ENCODE measurements at places on chromosomes 3 and 15.
A peak's percentile ranks its signal among the peaks of the same experiment; 100 is the strongest.

- H3K36me3 ChIP-seq, result no peaks in the 10 kb centered on the region
- DNase-seq, result peak; percentile 26
- H3K27ac ChIP-seq, result no peak overlapping the region
- H3K27me3 ChIP-seq, result no peaks in the 10 kb centered on the region
These were observed 18.7 kb upstream of the GK5 start for GRCh38 chr3:142244056-142244455.

GRCh38 chr3:136135039-136135802 is 60.9 kb downstream of the MSL2 start:
- no peaks in the 10 kb centered on the region for H3K36me3 ChIP-seq
- H3K4me1 ChIP-seq, result peaks cover 19% of the 10 kb centered on the region
- H3K27me3 ChIP-seq, result no peaks in the 10 kb centered on the region
- peak; percentile 67 for DNase-seq
- no peak overlapping the region for H3K4me3 ChIP-seq
- peak overlapping the region; percentile 17 for H3K27ac ChIP-seq

GRCh38 chr3:170350515-170351413 is 6.8 kb upstream of the SKIL start:
- H3K27ac ChIP-seq, result no peak overlapping the region
- peaks cover 13% of the 10 kb centered on the region for H3K4me1 ChIP-seq
- no peak for DNase-seq

- peaks cover under 1% of the 10 kb centered on the region for H3K4me1 ChIP-seq
- no peak overlapping the region for H3K4me3 ChIP-seq
- DNase-seq, result no peak
These were observed 155.5 kb upstream of the TNIK start for GRCh38 chr3:171615686-171616085.

- H3K36me3 ChIP-seq, result peaks cover 71% of the 10 kb centered on the region
- peak overlapping the region; percentile 10 for H3K27ac ChIP-seq
- no peak overlapping the region for H3K4me3 ChIP-seq
- no peak for DNase-seq
- peaks cover 13% of the 10 kb centered on the region for H3K4me1 ChIP-seq
These were observed 61.0 kb downstream of the TOP2B start for GRCh38 chr3:25603703-25604102.

DNA sequence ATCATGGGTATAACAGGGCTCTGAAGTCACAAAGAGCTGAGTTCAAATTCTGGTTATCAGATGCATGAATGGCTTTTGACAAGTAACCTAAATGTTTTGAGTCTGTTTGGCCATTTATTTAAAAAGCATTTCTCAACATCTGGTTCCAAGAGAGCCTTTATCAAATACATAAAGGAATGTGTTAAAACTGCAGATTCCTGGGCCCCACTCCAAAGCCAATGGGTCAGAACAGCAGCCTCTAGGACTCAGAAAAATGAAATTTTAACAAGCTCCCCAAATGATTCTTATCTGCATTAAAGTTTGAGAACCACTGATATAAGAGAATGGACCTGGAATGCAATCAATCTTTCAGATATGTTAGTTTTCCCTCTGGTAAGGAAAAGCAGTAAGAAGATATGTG is 3.4 kb downstream of the B4GALT4 start:
- H3K36me3 ChIP-seq, result peaks cover 17% of the 10 kb centered on the region
- no peaks in the 10 kb centered on the region for H3K4me1 ChIP-seq
- no peak overlapping the region for H3K4me3 ChIP-seq

- H3K4me3 ChIP-seq, result no peak overlapping the region
- H3K4me1 ChIP-seq, result no peaks in the 10 kb centered on the region
- no peak overlapping the region for H3K27ac ChIP-seq
- peak; percentile 32 for DNase-seq
These were observed 163.4 kb downstream of the KLF13 start for GRCh38 chr15:31489801-31490646.

DNA sequence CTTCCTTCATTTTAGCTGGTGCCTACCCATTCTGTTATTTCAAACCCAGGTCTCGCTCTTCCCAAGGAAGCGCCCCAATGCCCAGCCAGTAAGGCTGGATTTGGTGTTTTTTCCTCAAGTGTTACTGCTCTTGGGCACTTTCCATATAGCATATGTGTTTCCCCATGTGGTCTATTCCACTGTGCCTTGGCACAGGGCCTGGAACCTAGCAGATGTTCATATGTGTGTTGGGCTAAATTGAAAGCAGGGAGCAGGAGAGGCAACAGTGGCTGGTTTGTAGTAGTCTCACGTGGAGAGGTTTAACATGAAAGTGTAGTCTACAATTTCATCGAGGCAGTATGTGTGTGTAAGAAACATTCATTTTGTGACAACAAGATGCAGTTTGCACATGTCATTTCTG is 48.2 kb upstream of the TEX264 start:
- H3K27ac ChIP-seq, result no peak overlapping the region
- H3K4me1 ChIP-seq, result 0 out of 2 replicates have a peak, but pooled peaks cover 3% of the 10 kb centered on the region
- no peaks in the 10 kb centered on the region for H3K27me3 ChIP-seq
- H3K36me3 ChIP-seq, result peaks cover 4% of the 10 kb centered on the region
- DNase-seq, result no peak
- H3K4me3 ChIP-seq, result no peak overlapping the region

GRCh38 chr15:69719527-69720240 is 267.1 kb downstream of the RPLP1 start:
- no peak overlapping the region for H3K27ac ChIP-seq
- DNase-seq, result no peak
- H3K27me3 ChIP-seq, result 0 out of 2 replicates have a peak, but pooled peaks cover 7% of the 10 kb centered on the region
- peaks cover 7% of the 10 kb centered on the region for H3K4me1 ChIP-seq
- no peaks in the 10 kb centered on the region for H3K36me3 ChIP-seq

DNA sequence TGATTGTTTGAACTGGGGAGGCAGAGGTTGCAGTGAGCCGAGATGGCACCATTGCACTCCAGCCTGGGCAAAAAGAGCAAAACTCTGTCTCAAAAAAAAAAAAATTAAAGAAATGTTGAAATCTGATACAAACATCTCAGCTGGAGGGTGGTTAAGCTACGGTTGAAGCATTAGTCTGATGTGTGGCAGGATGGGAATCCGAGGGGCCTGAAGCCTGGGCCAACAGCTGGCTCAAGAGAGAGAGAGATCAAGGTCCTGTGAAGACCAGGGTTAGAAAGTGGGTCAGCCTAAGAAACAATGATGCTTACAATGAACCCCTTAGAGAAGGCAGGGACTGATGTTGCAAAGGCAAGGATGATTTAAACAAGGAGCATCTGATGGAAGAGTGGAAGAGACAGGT is 69.8 kb downstream of the CD200R1L start:
- no peaks in the 10 kb centered on the region for H3K36me3 ChIP-seq
- no peak overlapping the region for H3K4me3 ChIP-seq
- peaks cover 15% of the 10 kb centered on the region for H3K4me1 ChIP-seq
- H3K27me3 ChIP-seq, result no peaks in the 10 kb centered on the region

DNA sequence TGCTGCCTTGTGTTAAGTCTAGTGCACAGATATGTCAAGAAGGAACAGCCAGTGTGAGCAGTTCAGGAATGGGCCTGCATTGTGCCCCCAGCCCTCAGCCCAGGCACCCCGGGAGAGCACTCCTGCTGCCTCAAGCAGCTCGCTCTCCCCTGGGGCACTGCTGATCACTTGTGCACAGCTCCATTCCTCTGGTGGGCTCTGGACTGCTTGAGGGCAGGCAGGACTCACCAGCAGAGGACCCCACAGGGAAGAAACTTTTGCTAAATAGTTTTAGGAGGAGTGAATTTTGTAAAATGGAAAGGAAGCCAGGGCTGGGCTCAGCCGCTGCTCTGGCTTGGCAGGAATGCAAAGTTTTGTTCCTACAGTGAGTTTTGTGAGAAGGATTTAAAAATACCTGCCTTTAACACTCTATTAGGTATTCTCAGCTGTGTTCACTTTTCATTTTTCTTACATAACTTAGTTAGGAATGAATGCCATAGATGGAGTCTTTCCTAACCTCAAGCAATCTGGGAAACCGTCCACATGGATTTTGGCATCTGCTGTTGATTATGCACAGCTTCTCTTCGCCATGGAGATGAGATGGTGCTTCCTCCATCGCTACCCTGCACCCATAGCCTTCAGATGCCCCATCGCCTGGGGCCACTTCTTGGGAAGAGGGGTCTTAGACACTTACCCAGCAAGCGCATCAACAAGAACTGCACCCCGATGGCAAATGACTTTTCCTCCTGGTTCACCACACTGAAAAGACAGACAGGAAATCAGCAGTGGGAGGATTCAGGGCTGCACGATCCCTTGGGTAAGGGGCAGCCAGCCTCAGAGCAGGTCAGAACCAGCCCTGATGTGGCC is 42.3 kb upstream of the RAB6B start:
- no peaks in the 10 kb centered on the region for H3K36me3 ChIP-seq
- no peak overlapping the region for H3K27ac ChIP-seq
- peaks cover 8% of the 10 kb centered on the region for H3K4me1 ChIP-seq
- H3K4me3 ChIP-seq, result no peak overlapping the region
- H3K27me3 ChIP-seq, result no peaks in the 10 kb centered on the region

GRCh38 chr15:58064980-58065444 is 499 bp downstream of the ALDH1A2 start:
- no peaks in the 10 kb centered on the region for H3K27me3 ChIP-seq
- DNase-seq, result no peak
- no peak overlapping the region for H3K27ac ChIP-seq
- H3K4me1 ChIP-seq, result no peaks in the 10 kb centered on the region
- H3K4me3 ChIP-seq, result no peak overlapping the region

- H3K27ac ChIP-seq, result no peak overlapping the region
- peaks cover 41% of the 10 kb centered on the region for H3K4me1 ChIP-seq
- H3K36me3 ChIP-seq, result no peaks in the 10 kb centered on the region
- H3K27me3 ChIP-seq, result no peaks in the 10 kb centered on the region
- no peak overlapping the region for H3K4me3 ChIP-seq
- DNase-seq, result no peak
These were observed 225.9 kb downstream of the GREM1 start for GRCh38 chr15:32943711-32944110.

GRCh38 chr3:52231502-52232278 is 6.2 kb upstream of the TLR9 start:
- H3K4me3 ChIP-seq, result no peak overlapping the region
- DNase-seq, result peak; percentile 81
- no peaks in the 10 kb centered on the region for H3K4me1 ChIP-seq
- no peaks in the 10 kb centered on the region for H3K27me3 ChIP-seq
- H3K36me3 ChIP-seq, result no peaks in the 10 kb centered on the region
- H3K27ac ChIP-seq, result no peak overlapping the region

DNA sequence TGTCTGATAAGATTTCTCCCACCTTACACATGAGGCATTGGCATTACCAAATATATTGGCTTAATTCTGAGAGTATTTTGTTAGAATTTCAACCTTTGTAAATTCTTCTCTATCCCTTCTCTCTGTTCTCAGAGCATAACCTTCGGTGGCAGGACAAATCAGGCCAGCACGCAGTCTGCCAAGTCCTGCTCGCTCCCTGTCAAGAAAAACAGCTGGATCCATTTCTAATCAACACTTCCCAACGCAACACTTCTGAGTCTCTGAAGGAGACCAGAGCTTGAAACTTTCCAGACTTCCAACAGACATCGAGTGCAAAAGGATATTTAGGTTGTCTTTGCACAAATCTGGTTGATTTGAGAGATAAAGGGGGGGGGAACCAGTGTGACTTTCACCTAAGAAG is 125.7 kb downstream of the SV2B start:
- no peak for DNase-seq
- no peaks in the 10 kb centered on the region for H3K4me1 ChIP-seq
- H3K4me3 ChIP-seq, result no peak overlapping the region
- H3K27me3 ChIP-seq, result peaks cover 3% of the 10 kb centered on the region

GRCh38 chr3:72800869-72801268 is 47.4 kb downstream of the SHQ1 start:
- H3K4me1 ChIP-seq, result no peaks in the 10 kb centered on the region
- no peaks in the 10 kb centered on the region for H3K27me3 ChIP-seq
- no peaks in the 10 kb centered on the region for H3K36me3 ChIP-seq
- no peak overlapping the region for H3K27ac ChIP-seq
- no peak overlapping the region for H3K4me3 ChIP-seq

DNA sequence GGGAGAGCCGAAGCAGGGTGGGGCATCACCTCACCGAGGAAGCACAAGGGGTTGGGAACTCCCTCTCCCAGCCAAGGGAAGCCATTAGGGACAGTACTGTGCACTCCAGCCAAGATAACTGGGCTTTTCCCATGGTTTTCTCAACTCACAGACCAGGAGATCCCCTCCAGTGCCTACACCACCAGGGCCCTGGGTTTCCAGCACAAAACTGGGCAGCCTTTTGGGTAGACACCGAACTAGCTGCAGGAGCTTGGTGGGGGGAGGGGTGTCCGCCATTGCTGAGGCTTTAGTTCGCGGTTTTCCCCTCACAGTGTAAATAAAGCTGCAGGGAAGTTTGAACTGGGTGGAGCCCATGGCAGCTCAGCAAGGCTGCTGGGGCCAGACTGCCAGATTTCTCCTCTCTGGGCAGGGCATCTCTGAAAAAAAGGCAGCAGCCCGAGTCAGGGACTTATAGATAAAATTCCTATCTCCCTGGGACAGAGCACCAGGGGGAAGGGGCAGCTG is 129.6 kb upstream of the LMCD1 start:
- H3K4me1 ChIP-seq, result peaks cover 16% of the 10 kb centered on the region
- H3K4me3 ChIP-seq, result no peak overlapping the region
- H3K27ac ChIP-seq, result peak overlapping the region; percentile 65
- no peaks in the 10 kb centered on the region for H3K27me3 ChIP-seq
- peak; percentile 13 for DNase-seq

DNA sequence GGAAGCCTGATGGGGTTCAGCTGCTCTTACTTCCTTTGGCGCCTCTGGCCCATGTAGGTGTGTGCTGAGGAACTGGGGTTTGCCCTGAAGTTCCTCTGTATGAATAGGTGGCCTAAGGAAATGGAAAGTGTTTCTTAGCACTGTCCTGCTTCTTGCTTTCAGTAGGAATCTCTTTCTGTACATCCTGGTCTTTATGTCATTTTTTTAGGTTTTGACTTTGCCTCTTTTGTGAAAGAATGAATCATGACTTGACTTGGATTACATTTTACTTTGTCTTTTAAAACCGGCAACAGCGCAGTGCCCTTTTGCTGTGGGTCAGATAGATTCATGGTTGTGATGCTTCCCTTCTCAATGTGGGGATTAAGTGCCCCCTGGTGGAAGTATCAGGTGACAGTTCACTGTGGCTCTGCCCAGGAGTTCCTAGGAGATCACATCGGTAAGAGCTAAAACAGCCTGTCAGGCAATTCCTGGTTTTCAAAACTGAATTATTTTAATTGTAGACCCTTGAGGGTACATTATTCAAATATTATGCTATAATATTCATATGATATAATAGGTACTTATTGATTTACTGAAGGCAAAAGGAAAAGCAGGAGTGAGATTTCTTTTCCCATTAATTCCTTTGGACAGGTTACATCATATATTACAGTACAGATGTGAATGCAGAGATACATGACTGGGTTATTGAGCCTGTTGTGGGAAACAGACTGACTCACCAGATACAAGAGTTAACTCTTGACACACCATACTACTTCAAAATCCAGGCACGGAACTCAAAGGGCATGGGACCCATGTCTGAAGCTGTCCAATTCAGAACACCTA is 95.4 kb downstream of the HCN4 start:
- no peaks in the 10 kb centered on the region for H3K27me3 ChIP-seq
- no peaks in the 10 kb centered on the region for H3K36me3 ChIP-seq
- no peak overlapping the region for H3K27ac ChIP-seq
- H3K4me1 ChIP-seq, result no peaks in the 10 kb centered on the region
- DNase-seq, result peak; percentile 47
- no peak overlapping the region for H3K4me3 ChIP-seq

DNA sequence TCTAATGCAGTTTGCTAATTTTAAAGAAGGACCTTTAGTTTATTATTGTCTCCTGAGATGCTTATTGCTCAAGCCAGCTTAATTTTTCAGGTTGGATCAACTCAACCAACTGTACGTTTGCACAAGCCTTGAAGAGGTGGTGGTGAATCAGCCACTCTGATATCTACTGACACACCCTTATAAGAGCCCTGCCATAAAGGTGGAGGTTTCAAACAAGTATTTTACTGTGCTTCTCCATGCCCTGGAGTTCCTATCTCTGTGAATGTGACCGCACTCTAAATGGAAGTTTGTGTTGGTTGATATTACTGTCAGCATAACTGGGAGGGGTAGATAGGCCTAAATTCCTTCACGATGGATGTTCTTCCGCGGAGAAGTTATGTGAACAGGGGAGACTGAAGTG is 297.3 kb upstream of the UBE2E1 start:
- no peak overlapping the region for H3K27ac ChIP-seq
- no peak overlapping the region for H3K4me3 ChIP-seq
- no peaks in the 10 kb centered on the region for H3K27me3 ChIP-seq
